ENCODE measurements at places on chromosomes 1 and 21.

DNA sequence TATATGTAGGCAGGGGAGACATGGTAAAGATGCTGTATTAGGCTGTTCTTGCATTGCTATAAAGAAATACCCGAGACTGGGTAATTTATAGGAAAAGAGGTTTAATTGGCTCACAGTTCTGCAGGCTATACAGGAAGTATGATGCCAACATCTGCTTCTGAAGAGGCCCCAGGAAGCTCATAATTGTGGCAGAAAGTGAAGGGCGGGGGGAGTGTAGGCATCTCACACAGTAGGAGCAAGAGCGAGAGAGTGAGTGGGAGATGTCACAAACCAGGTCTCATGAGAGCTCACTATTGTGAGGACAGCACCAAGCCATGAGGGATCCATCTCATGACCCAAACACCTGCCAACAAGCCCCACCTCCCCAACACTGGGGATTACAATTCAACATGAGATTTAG is 21.1 kb downstream of the MAN1A2 start:
- no peak for DNase-seq

DNA sequence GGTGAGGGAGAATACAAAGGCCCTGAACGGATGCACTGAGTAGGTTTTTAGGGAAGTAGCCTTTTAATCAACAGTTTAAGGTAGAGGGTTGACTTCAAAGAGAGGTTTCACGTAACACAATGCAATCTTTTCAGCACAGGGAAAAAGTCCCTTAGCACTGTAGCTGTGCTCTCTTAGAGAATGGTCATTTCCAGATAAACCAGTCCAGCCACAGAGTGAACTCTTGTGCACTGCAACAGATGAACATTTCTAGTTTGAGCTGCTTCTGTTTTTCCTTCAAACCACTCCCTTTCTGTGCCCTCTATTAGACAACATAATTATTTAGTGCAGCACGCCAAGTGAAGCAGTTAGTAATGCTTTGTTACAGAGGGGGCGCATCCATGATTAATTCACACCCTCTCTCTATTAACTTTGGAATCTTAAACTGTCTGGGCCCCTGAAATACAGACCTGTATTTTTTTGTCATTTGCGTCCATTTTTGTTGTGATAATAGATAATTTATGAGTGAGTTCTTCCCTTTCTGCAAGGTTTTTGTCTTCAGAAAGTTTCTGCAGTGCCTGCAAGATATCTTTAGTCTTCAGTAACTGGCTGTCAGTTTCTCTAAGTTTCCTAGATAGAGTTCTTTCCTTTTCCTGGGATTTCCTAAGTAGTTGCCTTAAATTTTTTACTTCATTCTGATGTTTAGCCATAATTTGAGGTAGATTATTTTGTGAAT is 22.9 kb downstream of the LCA5L start:
- no peak for DNase-seq

- no peak for DNase-seq
Observed at GRCh38 chr1:116544588-116545358, 26.1 kb downstream of the CD58 start.

GRCh38 chr1:50516056-50516455 is 92.8 kb upstream of the DMRTA2 start:
- DNase-seq = no peak

DNA sequence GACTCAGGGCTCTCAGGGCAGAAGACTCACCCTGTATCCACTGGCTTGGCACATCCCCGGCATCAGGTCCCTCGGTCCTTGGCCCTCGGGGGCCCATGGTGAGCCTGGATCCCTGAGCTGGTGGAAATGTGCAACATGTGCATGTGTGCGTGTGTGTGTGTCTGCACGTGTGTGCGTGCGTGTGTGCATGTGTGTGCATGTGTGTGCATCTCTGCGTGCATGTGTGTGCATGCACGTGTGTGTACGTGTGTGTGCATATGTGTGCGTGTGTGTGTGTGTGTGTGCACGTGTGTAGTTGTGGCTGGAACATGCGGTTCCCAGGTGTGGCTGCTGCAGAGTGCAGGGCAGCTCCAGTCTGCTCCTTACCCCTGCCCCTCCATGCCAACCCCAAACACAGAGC is 51.3 kb downstream of the UMODL1 start:
- no peak for DNase-seq

GRCh38 chr1:10237157-10237539 is 26.8 kb downstream of the KIF1B start:
- no peak for DNase-seq

- peak; percentile 84 for DNase-seq
Observed at GRCh38 chr1:219812491-219813203, 115.7 kb downstream of the SLC30A10 start.

DNA sequence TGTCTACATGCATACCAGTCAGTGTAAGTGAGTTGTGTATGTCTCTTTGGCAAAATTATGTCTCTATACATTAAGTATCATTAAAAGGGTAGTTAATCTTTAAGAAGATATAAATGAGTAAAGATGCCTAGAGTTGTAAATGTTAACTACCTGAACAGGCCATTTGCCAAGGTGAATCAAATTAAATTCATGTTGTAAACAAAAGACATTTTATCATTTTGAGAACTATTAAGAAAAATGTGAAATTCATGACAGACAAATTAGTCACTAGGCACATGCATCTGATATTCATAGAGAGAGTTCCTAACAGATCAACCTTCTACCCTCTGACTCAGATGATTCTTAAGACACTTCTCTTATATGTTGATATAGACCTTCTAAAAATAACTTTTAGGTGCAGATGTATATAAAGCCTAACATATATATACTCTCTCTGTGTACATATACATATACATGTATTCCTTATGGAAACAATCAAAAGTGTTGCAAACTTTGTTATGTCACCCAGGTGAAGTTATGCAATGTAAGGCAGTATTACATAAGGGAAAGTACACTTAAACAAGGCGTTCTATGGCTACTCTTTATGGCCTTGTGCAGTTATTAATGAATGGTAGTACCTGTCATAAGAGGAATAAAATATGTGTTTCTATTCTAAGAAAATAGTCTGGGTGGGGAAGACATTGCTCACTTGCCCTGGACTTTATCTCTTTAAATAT is at the start of gene TMPRSS15:
TMPRSS15 (minus strand) TSS at position 51 of the 716 bp plus-strand sequence. CDS start 163 bp downstream, outside the sequence.
- DNase-seq = no peak

DNA sequence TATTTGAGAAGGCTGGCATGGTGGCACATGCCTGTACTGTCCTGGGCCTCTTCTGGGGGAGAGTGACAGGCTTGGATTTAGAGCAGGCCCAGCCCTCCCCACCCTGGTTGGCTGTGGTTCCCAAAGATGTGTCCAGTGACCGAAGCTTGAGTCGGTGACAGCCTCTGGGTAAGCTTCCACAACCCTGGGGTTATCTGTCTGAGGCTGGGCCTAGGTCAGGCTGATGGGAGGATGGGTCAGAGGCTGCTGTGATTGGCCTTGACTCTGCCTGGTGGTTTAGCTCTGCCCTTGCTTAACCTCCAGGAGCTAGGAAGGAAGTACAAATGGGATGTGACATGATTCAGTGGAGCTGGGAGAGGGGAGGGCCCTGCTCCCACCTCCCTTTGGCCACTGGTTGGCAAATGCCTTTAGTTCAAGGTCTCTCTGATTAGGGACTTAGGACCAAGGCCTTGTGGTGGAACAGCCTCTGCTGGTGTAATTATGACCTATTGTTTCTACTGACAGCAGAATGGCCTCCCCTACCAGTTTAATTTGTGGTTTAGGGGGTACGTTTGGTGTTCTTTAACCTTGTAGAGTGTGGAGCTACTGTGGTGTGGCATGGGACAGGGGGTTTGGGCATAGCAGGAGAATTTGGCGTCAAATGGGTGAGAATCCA is 16.6 kb downstream of the NUDC start:
- DNase-seq = no peak

DNA sequence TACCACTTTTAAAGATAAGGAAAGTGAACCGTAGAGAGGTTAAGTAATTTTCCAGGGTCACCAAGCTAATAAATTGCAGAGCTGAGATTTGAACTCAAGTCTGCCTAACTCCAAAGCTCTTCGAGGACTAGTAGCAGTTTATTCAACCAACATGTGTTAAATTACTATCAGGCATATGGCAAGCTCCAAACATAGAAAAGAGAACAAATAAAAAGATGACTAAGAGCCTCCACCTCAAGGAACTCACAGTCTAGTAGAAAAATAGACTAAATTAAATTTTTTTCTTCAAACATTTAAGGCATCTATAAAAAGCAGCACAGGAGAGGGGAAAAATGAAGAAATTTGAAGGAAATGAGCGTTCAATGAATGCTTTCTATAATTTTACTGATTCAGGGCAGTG is 22.2 kb downstream of the SLC9C2 start:
- no peak for DNase-seq

GRCh38 chr1:184755226-184756065 is 788 bp upstream of the EDEM3 start:
- no peak for DNase-seq

- DNase-seq = no peak
Observed at GRCh38 chr1:76933847-76934815, 66.9 kb downstream of the ST6GALNAC5 start.

- DNase-seq = no peak
Observed at GRCh38 chr21:46092026-46092764, 5.7 kb upstream of the COL6A2 start.

- DNase-seq = no peak
Observed at GRCh38 chr1:240404286-240404685, 207.7 kb downstream of the GREM2 start.

DNA sequence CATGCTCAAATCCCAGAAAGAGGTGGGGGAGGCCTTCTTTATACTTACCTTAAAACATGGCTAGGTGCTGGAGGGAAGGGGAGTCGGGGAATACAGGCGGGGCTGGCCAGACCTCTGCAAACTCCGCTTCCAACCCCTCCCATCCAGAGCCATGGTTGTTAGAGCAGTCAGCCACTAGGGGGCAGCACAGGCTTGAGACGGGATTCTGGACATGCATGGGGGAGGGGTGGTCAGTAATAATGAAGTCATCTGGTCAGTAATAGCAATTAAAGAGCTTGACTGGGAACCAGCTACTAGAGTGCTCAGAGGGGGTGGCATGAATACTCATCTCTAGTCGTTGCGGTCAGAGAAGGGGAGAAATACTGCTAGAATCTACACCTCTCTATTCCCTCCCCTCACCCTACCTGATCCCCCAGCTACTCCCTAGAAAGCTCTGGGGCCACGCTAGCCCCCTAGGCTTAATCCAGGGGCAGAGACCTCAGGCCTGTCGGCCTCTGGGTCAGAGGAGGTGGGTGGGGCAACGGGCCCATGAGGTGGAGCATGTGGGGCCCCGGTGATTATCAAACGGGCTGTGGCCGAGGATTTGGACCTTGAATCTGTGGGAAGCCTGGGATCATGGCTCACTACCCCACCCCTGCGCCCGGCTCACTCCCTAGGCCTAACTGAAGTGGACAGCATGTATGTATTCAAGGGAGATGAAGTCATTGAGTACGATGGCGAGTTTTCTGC is 2.9 kb downstream of the CASQ1 start:
- DNase-seq = peak; percentile 94

DNA sequence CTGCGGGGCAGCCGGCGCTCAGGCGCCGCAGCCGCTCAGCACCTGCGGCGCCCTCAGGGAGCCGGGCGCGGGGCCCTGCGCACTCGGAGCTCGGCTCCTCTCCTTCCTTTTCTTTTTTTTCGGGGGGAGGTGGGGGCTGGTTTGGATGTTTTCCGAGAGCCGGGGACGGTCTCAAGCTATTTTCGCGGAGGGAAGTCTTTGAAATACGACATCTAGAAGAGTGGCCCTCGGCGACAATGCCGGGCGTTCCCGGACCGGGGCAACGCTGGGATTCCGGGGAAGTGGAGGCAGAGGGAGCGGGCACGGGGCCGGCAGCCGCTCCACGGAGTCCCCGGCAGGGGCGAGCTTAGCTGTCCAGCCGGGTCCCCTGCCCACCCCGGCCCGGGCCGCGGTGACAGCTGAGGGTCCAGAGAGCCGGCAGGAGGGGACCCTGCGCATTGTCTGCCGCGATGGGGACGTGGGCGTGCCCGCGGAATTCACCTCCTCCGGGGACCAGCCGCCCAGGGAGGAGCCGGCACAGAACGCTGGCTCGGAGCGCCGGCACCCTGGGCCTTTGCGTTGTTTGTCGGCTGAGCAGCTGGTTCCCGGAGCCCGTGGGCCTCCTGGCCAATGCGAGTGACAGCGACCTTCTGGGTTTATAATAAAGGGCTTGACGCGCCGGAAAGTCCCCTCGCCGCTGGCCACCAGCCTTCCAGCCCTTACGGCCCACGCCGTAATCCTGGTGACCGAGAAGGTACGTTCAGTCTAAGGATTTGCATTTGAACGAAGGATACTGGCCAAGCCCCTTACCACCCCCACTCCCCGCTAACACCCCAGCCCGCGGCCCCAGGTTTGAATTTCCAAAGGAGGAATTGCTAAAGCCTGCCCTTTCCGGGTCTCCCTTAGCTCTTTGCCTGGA is 582 bp downstream of the SLC37A1 start:
- peak; percentile 68 for DNase-seq

DNA sequence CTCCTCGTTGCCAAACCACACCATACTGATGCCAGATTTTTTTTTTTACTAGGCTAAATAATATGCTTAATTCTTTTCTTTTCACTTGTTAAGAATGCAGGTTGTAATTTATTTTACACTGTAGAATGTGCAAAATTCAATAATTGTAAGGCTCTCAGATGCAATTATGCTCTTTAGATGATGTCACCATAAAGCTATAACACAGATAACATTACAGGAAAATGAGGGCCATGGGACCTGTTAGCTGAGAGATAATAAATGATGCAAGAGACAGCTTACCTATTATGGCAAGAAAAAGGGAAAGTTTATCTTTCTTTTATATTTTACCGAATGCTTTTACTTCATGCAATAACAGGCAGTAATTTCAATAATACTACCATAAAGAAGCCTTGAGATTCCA is 35.4 kb downstream of the CHRM3 start:
- DNase-seq = no peak
